H7 (cell line): ENCODE measurements at places on chromosomes 3 and 15.

DNA sequence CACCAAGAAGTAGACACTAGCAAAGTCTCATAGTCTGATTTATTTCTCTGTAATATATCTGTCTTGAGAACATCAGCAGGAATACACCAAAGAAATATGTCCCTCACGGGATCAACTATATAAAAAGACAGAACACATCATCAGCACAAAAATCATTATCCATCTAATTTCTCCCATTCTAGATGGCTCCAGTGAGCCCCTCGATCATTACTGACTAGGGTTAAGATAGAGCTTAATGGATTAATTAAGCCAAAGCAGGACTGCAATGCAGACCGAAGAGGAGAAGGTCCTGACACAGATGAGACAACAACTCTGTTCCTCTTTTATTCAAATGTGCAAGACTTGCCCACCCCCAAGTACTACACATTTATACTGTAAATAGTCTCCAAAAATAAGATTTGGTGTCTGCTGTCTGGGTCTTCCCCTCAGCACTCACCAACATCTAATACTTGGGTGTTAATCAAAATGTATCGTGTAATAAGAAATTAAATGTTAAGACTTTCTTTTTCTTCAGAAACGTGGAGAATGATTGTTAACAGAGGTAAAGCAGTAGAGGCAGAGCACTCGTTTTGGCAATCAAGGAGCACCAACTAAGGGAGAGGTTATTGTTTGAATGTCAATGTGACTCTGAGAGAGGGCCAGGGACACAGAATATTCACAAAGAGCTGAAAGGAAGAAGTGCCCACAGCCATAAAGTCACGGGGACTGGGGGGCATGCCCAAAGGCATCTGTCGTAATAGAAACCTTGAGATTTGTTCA, 133.6 kb downstream of the TIGIT start:
- DNase-seq = no peak

DNA sequence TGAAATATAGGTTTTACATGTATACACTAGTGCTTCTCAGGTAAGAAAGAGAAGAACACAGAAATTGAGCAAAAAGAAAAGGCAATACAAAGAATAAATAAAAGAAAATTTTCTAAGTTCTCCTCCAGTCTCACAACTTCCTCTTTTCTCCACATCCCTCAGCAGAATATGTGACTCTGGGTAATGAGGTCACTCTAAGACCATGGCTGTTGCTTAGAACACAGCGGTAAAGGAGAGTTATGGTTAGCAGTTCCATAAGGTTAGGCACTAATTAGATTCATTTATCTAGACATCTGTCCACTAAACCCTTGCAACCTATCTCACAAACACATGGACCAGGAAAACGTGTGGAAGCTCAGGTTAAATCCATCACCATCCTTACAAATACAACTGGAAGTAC, 47.9 kb downstream of the IGSF11 start:
- no peak for DNase-seq

DNA sequence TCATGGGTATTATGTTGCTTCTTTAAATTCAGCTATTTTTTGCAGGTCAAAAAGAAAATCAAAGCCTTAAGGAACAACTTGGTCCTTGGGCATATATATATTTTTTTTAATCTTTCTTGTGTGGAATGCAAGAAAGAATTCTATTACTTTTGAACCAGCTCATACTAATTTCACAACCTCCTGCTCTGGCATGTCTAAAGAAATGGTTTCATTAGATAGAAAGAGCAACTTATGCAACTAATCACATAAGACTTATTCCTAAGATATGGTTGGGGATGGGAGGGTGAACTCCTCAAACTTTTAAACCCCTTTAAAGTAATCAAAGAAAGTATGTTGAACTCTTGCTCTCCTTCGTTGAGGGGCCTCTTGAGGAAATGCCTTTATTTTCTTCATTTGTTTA, 114.9 kb downstream of the GMNC start:
- DNase-seq = no peak

DNA sequence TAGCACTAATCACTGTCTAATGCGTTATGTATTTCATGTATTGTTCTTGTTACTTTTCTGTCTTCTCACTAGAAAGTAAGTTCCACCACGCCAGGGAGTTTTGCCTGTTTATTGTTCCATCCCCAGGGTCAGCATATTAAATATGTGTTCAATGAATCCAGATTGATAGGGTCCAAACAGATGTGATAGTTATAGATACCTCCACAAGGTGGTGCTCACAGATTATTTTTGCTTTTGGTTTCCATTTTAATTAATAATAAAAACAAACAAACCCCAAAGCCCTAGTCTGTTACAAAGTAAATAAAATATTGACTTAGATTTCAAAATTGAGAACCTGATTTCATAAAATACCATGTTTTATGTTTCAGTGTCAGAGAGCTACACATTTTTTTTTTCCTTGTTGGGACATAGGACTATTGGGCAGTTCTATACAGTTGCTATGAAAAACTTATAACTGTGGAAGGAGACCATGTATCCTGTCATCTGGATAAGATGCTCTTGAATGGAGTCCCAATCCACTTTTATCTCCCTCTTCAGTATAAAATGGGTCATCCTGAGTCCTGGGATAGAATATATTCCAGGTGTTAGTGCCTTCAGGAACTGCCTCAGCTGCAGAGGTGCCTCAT, 12.4 kb downstream of the OTOL1 start:
- DNase-seq = no peak

- peak; percentile 36 for DNase-seq
These were observed 2.8 kb downstream of the FYCO1 start for GRCh38 chr3:45992821-45993221.

DNA sequence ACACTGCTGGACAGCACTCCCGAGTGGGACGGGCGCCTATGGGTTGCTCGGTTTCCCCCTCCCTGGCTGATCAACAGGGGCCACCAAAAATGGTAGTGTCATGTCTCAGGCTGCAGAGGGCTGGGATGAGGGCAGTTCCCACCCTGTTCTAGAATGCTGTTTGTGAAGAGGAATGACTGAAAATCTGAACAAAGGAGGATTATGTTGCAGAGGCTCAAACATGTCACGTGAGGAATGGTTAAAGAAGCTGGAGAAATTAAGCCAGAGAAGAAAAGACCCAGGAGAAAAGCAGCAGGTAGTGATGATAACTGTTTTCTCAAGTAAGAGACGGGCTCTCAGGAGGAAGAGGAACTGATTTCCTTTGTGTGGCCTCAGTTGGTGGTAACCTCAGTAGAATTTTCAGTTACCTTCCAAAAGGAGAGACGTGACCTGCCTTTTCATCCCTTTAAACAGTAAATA, 10.4 kb downstream of the SPG21 start:
- DNase-seq = peak; percentile 78

DNA sequence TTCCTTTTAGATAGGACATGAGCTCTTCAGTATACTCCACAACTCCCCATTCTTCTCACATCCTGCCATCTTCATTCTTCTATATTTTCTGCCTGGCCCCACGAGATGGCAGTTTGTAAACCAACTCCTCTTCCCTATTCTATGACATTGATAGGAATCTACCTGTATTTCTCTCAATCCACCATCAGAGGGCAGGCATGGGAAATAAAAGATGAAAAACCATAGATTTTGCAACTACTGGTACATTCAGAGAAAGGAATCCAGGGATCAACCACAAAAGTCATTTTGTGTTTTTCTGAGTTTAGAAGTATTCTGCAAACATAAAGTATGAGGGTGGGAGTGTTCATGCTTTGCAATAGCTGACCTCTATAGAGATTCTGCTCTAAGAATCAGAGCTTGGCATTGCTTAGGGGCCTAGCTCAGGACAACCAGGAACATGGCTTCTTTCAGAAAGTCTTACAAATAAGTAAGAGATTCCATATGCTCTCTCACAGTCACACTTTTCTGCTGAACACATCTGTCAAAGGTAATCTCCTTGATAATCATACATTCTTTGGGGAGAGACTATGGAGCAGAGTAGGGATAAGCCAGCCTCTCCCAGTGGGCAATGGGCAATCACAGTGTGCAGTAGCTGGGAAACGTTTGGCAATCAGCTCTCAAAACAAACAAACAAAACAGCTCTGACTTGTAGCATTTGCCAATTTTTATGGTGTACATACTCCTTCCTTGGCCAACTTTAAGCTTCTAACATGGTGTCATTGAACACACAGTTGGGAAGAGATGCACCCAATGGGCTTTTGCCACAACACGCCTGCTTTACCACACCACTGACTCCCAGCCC, 43.1 kb upstream of the SLC25A36 start:
- peak; percentile 25 for DNase-seq

DNA sequence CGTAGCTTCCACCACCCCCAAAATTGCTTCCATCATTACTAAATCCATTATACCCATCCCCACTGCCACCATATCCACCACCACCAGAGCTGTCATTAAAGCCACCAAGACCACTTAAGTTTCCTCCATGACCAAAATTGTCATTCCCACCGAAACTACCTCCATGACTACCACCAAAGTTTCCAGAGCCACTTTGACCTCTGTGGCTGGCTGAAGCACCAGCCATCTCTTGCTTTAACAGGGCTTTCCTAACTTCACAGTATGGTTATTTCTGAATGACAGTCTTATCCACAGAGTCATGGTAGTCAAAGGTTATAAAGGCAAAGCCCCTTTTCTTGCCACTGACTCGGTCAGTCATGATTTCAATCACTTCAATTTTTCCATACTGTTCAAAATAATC, 24.3 kb upstream of the DENND4A start:
- no peak for DNase-seq

DNA sequence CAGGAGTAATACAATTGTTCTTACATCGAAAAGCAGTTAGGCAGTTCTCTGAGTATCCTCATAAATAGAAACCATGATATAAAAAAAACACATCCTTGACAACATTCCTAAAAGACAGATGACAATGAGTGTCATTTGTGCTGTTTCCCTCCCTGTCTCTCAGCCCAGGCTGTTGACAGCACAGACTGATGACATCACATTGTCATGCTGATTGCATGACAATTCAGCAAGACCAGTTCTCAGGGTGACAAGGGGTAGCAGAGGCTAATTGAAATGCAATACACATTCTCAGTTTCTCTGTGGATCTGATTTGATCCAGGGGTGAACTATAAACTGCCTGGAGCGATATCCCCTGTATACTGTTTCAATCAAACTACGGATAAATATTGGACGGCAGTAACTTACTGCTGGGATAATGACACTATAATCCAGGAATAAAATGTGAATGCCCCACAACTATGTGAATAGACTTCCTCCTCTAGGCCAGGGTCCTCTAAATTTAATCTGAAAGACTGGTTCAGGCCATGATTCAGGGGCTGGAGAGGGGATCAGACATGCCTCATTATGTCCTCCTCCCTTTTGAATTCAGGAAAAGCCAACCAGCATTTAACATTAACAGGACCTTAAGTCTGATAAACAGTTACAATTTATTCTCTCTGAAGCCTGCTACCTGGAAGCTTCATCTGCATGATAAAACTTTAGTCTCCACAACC, 16.7 kb upstream of the EIF1B start:
- peak; percentile 47 for DNase-seq

DNA sequence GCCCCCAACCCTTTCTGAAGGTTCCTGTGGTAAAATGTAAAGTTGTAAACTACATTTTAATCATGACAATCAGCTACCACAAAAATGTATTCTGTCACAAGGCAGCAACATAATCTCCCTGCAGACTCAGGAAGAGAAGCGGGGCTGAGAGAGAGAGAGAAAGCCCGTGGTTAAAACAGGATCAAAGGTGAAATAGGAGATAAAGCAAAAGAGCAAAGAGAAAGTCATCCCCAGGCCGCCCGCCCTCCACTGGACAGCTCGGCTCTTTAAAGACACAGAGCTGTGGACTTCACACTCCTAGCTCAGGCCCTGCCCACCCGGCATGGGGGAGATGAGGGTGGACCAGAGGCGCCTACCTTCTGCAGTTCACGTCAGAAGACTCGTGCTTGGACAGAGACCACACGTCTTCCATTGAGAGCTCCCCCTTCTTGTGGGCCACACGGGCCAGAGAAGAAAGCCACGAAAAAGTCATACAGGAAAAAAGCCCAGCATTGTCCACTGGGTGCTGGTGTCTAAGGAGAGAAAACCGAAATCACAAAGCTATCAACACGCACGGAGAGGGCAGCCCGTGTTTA, 29.4 kb downstream of the ABCC5 start:
- DNase-seq = no peak

GRCh38 chr3:54653456-54654195, 274.2 kb downstream of the LRTM1 start:
- DNase-seq = no peak

DNA sequence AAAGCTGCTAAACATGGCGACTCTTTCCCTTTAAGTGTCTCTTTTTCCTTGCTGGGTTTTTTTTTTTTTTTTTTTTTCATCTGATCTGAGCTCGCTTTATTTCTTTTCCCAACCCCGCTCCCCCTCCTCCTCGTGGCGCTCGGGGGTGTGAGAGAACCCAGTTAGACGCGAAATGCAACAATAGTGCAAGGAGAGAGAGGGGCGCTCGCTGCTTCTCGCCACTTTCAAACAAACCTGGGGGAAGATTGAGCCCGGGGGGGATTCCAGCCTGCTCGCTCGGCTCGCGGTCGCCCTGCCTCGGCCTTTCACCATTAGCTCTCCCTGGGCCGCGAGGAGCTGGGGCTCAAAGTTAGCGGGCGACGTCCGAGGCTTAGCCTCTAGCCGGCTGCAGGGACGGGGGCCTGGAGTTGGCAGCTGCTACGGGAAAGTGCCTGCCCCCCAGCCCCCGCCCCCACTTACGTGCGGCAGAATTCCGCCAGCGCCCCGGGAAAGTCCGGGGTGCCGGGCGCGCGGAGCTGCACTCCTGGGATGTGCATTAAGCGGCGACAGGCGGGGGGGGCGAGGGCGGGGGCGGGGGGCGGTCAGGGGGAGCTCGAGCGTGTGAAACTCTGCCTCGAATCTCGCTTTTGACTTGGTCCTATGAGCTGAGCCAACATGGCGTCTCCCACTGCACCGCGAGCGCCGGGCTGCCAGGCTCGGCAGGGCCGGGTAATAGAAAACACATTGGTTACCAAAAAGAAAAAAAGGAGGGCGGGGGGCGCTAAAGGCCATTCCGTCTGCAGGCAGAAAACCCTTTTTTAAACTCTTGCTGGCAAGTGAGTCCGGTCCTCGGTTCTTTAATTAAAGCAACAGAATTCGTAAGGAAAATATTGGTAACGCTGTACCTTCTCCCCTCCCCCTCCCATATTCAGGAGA, 10.4 kb downstream of the NR2F2 start:
- peak; percentile 88 for DNase-seq

DNA sequence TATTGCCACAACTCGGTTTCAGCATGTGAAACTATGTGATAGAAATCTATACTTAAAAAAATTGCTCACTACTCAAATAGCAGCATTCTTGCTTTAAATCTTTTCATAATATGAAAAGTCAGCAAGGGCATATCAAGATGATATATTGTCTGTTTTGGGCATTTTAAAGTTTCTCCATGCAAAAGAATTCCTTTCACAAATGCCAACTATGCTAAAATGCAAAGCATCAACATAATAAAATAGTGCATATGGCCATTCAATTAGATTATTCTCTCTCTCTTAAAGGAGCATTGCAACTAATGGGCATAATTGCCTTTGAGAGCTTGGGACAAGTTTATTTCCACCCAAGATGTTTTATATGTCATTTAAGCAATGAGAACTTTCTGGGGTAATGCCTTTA, 475.1 kb downstream of the ZPLD1 start:
- DNase-seq = no peak

DNA sequence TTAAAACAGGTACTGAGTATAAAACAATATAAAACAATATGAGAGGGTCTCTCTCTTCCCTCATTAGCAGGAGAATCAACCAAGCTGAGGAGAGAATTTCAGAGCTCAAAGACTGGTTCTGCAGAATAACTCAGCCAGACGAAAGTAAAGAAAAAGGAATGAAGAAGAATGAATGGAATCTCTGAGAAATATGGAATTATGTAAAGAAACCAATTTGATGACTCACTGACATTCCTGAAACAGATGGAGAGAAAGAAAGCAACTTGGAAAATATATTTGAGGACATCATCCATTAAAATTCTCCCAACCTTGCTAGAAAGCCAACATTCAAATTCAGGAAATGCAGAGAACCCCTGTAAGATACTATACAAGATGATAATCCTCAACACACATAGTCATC, 630.9 kb downstream of the PYDC2 start:
- no peak for DNase-seq
